HuH-7.5 (cell line): ENCODE measurements at places on chromosomes 1 and 21.

GRCh38 chr1:47443530-47444296 lies 5.9 kb downstream of the FOXD2 start:
- no peak for DNase-seq

DNA sequence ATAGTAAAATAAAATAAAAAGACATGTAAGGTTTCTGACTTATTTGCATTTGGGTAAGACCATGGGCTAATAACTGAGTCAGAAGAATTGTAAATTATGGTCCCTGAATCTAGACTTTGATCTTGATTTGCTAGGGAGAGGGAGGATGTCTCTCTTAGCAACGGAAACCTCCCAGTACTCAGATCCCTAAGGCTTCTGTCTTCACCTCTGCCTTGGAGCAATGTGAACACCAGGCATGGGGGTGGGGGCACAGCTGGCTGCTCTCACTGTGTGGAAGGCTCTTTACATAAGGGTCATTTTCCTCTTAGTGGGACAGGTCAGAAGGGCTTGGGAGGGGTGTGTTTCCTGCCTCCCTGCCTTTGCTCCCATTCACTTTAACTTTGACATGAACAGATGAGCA lies 17.0 kb upstream of the TMEM54 start:
- DNase-seq, result no peak

DNA sequence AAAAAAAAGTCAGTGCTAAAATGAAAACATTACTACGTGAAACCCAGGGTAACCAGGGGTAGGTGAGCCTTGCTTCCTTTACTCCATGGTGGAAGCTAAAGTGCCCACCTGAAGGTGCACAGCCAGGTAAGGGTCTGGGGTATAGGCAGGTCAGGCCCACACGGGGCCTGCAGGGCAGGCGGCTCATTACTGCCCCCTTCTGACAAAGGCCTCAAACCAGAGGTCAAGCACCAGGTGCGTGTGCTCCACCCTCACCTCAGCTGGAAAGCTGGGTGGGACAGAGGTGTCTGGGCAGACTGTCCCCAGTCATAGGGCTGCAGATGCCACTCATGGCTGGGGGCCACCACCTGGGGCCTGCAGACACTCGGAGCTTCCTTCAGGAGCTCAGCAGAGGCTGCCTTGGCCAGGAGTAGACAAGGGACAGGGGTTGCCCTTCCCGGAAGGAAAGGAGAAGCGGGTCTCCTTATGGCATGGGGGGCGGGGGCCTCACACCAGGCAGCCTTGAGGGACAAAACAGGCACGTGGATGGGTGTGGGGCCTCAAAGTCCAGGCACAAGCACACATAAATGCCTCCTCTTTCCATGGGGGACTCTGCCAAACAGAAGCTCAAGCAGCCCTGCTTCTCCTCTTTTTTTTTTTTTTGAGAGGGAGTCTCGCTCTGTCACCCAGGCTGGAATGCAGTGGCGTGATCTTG lies 36.2 kb downstream of the ACOT7 start:
- no peak for DNase-seq

DNA sequence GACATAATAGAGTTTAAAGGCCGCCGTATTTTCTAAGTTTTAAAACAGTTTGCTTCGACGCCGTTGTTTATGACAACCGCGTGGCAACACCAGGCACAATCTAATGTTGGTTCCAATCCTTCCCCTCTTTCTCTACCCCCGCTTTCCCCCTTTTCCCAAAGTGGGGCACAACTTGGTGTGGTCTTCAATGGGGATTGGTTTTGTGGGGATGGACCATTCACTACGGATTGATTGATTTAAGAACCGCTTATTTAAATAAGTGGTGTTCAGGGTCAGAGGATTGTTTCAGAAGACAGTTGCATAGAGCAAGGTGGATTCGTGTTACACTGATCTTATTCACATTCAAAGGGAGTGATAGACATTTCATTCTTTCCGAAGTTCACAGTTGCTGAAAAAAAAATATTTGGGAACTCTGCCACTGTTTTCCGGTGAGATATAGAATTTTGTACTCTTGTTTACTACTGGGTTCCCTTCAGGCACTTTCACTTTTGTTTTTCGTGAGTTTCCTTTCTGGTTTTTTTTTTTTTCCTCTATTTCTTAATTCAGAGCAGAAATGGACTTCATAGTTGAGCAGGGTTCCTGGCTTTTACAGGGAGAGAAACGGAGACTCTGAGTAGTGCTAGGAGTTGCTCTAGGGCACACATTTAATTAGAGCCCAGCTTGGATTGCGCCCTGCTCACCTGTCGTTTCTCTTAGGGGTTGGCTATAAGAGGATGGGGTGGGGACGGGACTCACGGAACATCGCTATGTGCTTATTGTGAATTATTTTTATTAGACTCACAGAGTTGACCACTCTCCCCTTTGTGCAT lies 79.6 kb upstream of the AK4 start:
- DNase-seq, result no peak

DNA sequence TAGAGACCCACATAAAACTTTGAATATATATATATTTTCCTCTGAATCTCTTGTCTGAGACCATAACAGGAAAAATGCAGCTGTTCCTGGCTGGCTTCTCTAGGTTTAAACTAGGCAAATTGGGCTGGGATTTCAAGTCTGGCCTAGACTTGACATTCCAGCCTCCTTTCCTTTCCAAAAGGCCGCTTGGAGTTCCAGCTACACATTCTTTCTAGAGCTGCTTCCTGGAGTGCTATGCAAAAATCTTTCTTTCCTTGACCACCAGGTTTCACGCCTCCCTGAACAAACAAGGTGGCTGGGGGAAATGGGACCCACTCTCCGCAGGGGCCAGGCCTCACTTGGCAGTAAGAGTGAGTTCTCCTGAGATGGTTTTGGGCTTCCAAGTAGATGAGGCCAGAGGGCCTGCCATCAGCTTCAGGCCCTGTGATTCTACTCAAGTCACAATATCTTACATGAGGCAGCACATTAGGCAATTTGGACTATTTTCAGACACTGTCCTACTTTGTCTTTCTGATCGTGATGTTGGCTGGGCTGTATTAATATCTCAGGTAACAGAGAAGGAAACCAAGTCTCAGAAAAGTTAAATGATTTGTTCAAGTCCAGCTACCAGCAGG lies 102.4 kb downstream of the FAM78B start:
- no peak for DNase-seq

DNA sequence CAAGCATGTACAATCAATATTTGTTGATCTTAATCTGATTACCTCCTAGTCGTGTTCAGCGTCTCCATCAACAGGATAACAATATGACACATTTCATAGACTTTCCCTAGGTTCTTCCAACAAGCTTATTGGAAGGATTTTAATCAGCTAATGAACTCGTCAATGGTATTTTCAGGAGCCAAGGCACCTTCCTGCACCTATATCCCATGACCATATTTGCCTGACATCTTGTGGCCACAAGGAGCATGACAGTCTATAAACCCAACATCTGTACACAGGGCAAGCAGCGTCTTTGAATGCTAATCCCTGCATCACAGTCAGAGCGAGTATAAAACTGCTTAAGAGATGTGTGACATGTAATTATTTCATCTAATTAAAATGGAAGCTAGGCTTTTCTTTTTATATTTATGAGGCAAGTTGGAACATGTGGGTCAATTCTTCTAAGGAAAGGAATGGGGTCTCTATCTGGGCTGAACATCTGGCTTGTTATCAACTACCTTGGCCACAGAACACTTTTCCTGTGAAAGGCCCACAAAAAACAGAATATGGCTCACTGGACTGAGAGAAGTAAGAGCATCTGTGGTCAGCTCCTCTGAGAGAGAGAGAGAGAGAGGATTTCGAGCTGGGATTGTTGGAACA lies 388.8 kb downstream of the NTNG1 start:
- peak; percentile 40 for DNase-seq

- no peak for DNase-seq
These were observed 25.8 kb upstream of the EVA1B start for GRCh38 chr1:36349241-36349671.

- no peak for DNase-seq
These were observed 37.7 kb downstream of the SLC30A1 start for GRCh38 chr1:211541278-211541677.

GRCh38 chr1:45303520-45304310 lies 23.0 kb upstream of the HPDL start:
- DNase-seq, result peak; percentile 83

GRCh38 chr1:60621368-60621851 lies 461.0 kb upstream of the NFIA start:
- DNase-seq, result no peak

DNA sequence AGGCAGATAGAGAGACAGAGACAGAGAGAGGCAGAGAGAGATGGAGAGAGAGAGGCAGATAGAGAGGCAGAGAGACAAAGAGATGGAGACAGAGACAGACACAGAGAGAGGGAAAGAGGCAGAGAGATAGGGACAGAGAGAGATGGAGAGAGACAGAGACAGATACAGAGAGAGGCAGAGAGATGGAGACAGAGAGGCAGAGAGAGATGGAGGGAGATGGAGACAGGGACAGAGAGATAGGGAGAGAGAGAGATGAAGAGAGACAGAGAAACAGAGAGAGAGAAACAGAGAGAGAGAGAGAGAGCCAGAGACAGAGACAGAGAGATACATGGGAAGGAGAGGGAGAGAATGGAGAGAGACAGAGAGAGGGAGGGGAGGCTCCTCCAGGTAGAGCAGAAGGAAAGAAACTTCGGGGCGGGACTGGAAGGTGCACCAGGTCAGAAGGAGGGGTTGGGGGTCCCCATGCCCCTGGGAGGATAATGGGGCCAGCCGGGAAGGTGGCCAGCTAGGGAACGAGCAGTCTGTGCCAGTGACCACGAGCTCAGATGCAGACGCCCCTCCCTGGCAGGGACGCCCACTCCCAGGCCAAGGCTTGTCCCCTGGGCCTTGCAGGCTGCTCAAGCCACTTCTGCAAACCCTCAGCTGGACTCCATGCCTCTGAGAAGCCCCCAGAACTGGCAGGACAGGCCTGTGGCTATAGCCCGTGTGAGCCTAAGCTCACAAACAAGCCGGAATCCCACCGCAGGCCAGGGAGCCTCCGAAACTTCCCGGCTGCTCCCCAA lies 3.3 kb downstream of the FNDC10 start:
- no peak for DNase-seq

- DNase-seq, result no peak
These were observed 63.7 kb downstream of the NAV1 start for GRCh38 chr1:201602413-201603265.

- DNase-seq, result no peak
These were observed 31.7 kb upstream of the WNT4 start for GRCh38 chr1:22174446-22175220.

DNA sequence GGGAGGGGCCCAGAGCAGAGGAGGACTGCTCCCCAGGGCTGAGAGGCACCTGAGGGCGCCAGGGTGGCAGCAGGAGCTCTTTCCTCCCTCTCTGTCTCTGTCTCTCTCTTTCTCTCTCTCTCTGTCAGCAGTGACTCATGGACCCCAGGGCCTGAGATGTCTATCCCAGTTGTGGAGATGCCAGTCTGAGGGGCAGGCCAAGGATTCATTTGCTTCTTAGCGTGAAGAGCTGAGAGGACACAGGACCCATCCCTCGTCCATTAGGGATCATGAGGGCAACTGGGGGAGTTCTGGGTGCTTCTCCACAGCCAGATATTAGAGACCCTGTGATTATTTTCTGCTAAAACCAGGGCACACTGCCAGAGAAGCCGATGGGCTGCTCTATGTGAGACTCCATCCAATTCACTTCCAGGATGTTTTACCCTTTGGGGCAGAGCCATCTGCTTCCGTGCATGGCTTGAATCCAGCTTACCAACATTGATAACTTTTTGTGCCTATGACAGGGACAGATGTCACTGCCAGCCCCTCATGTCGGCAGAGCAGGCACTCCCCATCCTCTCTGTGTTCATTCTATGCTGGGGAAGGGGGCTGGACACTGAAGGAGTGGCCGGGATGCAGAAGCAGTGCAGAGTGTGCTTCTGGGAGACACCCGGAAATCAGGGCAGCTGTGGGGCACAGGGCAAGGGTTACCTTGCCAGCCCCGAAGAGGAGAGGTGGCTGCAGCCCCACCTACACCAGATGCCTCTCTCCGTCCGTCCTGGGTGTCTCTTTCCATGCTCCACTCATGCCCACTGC lies 4.1 kb upstream of the PCBP3 start:
- no peak for DNase-seq

- DNase-seq, result no peak
These were observed 19.7 kb downstream of the COG2 start for GRCh38 chr1:230661976-230662375.

GRCh38 chr21:35337573-35337972 lies 288.5 kb upstream of the RUNX1 start:
- no peak for DNase-seq

GRCh38 chr1:29532285-29532684 lies 296.0 kb downstream of the PTPRU start:
- no peak for DNase-seq

GRCh38 chr21:45959779-45960390 lies 21.7 kb upstream of the COL6A1 start:
- peak; percentile 1 for DNase-seq

DNA sequence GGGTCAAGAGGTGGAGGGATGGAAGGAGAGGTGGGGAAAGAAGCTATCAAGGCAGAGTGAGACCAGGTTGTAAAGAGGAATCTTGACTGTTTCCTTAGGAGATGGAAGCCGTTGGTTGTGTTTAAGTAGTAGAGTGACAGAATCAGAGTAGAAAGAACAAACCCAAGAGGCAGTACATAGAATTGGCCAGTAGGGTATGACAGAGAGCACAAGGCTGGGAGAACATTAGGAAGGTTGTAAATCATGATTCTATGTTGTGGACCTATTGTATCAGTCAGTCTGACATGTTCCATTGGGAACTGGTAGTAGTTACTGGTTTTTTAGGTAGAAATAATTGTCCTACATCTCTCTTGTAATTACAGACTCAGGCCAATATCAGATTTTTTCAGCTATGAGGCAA lies 486.9 kb upstream of the USP24 start:
- DNase-seq, result no peak

DNA sequence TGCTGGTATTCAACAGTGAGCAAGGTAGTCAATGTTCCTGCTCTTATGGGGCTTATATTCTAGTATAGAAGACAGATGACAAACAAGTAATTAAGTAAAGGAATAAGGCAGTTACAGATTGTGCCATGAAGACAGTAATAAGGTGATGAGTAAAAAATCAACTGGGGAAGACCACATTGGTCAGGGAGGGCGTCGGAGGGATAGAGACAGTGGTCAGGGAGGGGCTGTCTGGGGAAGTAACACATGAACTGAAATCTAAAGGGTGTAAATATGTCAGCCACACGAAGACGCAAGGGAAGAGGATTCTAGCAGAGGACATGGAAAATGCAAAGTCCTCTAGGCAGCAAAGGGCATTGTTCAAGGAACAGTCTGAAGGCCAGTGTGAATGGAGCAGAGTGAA lies 10.1 kb downstream of the IL12RB2 start:
- no peak for DNase-seq

GRCh38 chr1:244868484-244869363 lies 4.4 kb upstream of the HNRNPU start:
- no peak for DNase-seq

GRCh38 chr1:169884634-169885033 lies 9.1 kb downstream of the SCYL3 start:
- DNase-seq, result no peak

GRCh38 chr1:101484689-101485338 lies 248.0 kb downstream of the S1PR1 start:
- no peak for DNase-seq

- no peak for DNase-seq
These were observed at the start of gene TFF2 for GRCh38 chr21:42350927-42351426. Gene TFF2, minus strand, starts transcription at chr21:42350994. Its CDS starts 37 bp downstream, at chr21:42350957.

GRCh38 chr1:158077411-158078256 lies 84.2 kb downstream of the KIRREL1 start:
- no peak for DNase-seq

- no peak for DNase-seq
These were observed 355.6 kb downstream of the USP25 start for GRCh38 chr21:16085421-16085820.

- DNase-seq, result no peak
These were observed 544.1 kb downstream of the NEGR1 start for GRCh38 chr1:71738256-71738655.
